ENCODE measurements at places on chromosomes 16 and 17.

DNA sequence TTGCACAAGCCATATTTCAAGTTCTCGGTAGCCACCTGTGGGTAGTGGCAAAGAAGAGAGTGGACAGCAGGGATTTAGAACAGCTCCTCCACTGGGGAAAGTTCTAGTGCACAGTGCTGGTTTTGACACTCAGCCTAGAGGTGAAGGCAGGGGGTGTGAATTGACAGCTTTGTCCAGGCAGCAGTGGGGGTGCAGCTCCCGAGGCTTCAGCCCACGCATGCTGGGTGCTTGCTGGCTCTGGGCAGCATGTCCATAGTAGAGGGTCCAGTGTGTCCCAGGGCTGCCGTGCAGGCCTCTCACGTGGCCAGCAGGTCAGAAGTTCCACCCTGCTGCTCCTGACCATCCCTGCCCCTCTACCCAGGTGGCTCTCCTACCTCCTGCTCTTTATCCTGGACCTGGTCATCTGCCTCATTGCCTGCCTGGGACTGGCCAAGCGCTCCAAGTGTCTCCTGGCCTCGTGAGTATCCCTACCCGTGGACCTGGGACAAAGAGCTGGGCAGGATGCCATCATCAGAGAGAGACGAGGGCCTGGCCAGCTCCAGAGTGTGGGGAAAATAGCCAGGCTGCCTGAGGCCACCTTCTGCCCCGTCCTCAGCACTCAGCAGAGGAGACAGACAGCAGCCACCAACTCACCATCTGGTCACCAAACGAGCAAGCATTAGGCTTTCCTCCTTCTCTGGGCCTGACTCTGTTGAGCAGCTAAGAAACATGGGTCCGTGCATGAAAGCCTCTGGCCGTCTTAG is 29.8 kb downstream of the TTYH2 start:
- DNase-seq, result no peak

GRCh38 chr17:74641224-74641957 is 17.9 kb upstream of the CD300E start:
- no peak for DNase-seq

DNA sequence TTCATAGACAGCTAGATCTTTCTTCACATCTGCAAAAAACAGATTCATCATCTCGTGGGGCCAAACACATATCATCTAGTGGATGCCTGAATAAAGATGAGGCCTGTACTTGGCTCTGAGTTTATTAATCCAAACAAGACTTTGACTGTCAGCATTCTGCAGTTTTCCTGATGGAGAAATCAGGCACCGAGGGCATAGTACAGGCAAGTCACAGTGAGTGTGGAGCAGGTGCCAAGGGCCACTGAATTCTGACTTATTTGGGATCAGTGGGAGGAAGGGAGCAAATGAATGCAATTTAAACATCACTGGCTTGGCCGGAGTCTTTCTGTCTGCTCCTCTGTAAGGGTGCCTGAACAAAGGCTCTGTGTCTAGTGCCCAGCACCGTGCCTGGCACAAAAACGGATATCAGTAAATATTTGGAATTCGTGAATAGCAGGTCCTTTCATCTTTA is 975 bp downstream of the CFAP20 start:
- DNase-seq, result no peak

GRCh38 chr17:64152428-64153125 is 22.6 kb upstream of the ERN1 start:
- DNase-seq, result no peak

- no peak for DNase-seq
These were observed 10.2 kb downstream of the CBX4 start for GRCh38 chr17:79829004-79829403.

- DNase-seq, result no peak
These were observed 46.5 kb downstream of the RPH3AL start for GRCh38 chr17:306116-306515.

GRCh38 chr16:51402785-51403184 is 251.7 kb upstream of the SALL1 start:
- DNase-seq, result no peak

DNA sequence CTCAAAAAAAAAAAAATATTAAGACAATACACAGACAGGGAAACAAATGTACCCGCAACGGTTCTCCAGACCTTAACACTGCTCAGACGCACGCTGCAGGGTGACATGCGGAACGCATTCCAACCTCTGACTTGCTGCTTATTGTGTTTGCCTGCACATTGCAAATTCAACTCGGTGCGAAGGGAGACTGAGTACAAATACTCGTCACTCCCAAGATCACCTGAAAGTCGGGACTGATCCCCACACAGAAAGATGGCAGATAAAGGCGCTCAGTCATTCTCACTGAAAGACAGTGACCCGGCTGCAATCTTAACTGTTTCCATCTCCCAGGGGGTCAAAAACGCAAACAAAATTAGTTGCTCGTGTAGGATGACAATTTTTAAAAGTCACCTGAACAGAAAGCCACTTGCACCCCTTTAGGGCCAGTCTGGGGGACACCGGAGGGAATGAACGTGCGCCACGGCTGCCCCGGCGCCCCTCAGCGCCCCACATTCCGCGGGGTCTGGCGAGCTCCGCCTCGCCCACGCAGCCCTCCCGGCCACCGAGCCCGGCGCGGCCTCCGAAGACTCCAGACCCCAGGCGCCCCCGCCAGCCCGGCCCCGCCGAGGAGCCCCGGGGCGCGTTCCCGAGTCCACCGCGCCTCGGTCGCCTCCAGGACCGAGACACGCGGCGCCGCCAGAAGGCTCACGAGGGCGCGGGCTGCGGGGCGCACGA is 589 bp downstream of the CLCN7 start:
- no peak for DNase-seq

- DNase-seq, result no peak
These were observed 110.2 kb upstream of the ZNF750 start for GRCh38 chr17:82949984-82950383.

DNA sequence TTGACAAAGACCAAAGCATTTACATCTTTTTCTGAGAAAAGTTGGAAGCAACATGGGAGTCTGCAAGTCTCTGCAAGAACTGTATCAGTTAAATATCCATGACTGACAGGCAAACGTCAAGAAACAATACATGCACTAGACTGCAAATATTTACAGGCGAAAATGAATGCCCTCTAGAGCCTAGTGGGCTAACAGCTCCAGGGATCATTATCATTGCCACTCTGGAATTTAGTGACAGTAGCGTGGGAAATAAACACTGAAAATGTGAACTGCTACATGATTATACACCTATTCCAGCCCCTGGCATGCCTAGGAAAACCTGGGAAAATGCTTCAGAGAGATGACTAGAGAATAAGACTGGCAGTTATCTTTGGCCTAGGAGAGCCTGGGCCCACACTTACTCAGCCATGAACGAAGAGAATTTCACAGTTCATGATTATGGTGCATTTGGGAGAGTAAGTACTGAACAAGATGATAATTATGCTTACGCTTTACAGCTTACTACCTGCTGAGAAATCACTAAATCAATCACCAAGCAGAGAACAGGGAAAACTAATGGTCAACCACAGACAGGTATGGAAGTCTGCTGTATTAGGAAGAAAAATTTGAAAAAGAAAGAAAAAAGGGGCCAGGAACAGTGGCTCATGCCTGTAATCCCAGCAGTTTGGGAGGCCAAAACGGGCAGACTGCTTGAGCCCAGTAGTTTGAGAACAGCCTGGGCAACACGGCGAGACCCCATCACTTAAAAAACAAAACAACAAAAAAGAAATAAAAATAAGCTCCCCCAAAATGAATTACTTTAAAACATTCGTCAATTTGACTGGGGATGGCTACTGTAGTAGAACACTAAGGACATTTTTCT is 66.6 kb upstream of the CLEC18B start:
- DNase-seq, result no peak

DNA sequence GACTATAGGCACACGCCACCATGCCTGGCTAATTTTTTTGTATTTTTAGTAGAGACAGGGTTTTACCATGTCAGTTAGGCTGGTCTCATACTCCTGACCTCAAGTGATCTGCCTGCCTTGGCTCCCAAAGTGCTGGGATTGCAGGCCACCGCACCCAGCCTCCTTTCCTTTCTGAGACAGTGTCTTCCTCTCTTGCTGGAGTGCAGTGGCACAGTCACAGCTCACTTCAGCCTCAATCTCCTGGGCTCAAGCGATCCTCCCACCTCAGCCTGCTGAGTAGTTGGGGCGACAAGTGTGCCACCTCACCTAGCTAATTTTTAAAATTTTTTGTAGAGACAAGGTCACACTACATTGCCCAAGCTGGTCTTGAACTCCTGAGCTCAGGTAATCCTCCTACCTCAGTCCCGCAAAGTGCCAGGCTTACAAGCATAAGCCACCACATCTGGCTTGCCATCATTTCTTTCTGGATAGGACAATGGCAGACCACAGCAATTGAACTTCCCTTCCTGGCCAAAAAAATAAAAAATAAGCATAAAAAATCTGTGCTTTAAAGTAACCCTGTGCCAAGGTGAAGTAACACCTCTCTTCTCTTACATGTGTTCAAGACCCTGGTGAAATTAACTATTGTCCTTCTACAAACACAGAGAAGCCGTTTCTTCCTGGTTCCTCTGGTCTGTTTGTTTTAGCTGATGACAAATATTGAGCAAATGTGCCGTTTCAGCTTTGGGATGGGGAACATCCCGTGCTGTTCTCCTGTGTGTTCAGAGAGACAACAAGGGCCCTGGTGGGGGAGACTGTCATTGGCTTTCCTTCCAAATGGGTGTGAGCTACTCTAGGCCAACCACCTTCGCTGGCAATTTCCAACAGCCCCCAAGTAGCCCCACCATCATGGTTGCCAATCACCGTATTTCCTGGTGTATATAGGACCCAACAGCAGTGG is 60.2 kb downstream of the EMP2 start:
- no peak for DNase-seq

DNA sequence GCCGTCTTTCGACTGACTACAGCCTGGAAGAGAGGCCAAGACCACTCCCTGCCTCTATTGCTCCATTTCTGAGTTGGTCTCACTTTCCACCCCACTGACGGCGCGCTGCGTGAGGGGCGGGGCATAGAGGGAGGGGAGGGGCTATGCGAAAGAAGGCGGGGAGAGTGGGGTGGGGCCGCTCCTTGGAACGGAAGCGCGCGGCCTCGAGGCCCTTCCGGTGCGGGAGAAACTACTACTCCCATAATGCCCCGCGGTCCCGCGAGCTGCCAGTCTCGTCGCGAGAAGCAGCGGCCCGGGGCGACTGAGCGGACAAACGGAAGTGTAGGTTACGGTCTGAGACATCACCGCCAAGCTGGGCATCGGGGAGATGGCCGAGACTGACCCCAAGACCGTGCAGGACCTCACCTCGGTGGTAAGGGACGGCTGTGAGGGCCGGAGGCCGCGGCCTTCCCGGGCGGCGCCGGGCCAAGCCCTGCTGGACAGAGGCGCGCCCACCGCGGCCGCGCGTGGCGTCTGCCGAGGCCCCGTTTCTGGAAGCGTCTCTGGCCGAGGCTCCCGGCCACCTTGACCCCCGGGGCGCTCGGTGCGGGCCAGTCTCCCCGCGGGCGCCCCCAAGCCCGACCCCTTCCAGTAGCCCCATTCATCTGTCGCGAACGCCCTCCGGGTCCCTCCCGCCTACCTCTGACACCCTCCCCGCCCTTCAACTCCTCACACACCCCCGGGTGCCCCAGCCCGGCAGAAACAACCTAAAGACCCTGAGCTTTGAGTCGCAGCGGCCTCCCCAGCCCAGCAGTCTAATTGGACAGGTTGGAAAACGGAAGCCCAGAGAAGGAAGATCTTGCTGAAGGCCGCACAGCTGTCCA is at the start of gene HSBP1:
HSBP1 (plus strand) TSS at position 269 of the 863 bp plus-strand sequence; CDS start at position 368, 99 bp downstream.
- DNase-seq, result peak; percentile 91

DNA sequence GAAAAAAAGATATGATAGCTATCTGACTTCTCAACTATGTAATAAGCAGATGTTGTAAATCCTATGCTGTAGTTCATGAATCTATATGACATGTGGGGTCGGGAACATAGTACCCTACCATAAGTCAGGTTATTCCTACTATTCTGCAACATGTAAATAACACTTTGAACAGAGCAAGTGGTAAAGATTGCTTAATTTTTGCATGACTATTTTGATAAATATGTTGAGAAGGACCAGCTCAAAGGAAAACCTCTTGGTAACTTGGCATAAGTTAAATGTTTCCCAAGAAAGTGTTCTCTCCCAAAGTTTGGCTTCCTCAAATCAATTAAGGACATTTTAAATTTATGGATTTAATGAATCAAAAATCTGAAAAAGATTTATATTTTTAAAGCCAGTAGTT is 62.1 kb downstream of the ABHD15 start:
- DNase-seq, result no peak

DNA sequence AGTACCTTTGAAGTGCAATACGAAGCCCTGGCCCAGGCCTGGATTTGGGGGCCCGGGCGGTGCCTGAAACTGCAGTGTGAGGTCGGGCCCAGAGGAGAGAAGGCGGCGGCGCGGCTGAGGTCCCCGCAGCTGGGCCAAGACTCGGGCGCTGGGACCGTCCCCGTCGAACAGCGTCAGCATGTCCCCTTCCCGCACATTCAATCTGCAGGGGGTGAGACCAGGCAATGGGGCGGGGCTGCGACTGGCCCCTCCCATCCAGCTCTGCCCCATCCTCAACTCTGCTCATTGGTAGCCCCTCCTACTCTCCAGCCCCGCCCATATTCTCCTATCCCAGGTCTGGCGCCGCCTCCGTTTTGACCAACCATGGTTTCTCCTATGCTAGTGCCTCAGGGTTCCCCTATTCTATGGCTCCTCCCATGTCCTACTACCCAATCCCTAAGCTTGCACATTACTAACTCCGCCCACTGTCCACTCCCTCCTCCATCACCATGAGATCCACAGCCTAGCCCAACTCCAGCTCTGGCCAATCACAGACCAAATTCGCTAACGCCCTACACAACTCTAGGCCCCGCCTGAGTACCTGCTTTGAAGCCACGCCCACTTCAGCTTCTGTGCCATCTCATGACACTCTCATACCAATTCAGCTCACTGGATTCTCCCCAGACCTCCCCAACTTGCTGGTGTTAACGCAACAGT is 14.4 kb upstream of the CDIPT start:
- no peak for DNase-seq

GRCh38 chr16:87822108-87822970 is 47.0 kb downstream of the SLC7A5 start:
- no peak for DNase-seq

DNA sequence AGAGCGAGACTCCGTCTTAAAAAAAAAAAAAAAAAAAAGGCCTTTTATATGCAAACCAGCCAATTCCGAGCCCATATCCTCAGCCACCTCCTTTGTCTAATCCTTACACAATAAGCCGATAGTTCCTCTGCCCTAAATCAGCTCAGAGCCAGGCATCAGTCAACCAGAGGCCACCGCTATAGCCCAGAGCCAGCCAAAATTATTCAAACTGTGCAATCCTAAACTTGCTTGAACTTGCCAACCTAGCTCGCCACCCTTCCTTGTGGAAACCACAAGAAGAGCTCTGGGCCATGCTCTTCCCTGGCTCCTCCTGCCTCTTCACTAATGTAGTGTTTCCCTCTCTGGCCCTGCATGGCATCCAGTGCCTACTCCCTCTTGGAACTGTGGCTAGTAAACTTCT is 17.7 kb downstream of the ITGAL start:
- DNase-seq, result no peak

DNA sequence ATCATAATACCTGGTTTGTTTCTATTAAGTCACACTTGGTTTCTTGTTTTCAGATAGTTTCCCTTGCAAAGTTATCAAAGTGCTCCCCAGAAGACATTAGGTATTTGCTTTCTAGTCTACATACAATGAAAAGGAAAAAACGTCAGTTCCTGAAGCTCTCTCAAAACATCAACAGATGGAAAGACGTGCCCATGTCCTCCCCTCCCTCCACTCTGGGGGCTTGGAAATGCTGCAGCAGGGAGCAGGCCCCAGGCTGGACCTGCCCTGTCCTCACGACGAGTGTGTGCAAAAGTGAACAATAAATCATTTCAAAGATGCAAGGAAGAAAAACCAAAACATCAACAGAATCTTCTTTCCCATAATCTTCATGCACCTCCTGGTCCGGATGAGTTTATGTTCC is 118.5 kb downstream of the USP22 start:
- DNase-seq, result no peak

- DNase-seq, result no peak
These were observed 127.8 kb upstream of the CDC42EP4 start for GRCh38 chr17:73439597-73439996.
